ENCODE measurements at places on chromosomes 11 and 22.

- DNase-seq, result no peak
Observed at GRCh38 chr11:129766898-129767604, 48.6 kb upstream of the TMEM45B start.

- DNase-seq, result no peak
Observed at GRCh38 chr11:87443707-87444106, 406.0 kb downstream of the TMEM135 start.

DNA sequence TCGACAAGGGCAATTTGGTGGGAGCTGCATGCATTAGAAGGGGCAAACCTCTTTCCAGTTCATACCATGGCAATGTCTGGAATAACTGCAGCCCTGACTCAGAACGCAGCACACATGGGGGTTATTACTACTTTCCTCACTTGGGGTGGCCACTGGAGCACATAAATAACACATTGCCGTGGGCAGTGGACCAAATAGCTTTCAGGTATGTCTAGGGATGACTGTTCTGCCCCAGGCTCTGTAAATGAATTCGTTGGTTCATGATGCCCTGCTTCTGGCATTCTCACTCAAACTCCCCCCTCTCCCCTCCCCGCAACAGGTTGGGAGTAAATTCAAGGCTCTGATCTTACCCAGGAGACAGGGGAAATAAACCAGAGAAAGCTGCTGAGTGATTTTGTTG, 238.0 kb upstream of the PLET1 start:
- no peak for DNase-seq

- DNase-seq, result no peak
Observed at GRCh38 chr11:2459796-2460531, 15.2 kb downstream of the KCNQ1 start.

DNA sequence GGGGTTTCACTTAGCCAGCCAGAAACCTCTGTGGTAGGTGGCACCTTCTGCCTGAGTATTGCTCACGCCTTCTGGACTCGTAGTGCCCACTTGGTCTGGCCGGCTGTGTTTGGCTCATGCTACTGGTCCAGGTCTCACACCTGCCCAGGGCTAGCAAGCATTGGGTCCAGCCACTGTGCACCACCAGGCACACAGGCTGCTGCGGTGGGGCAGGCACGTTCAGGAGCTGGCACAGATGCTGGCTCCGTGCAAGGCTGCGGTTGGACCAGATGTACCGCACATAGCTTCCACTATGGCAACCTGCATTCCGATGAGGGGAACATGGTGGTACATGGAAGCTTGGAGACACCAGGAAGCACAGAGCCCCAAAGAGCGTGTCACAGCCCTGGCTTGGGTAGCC, 34.8 kb upstream of the EXPH5 start:
- no peak for DNase-seq

DNA sequence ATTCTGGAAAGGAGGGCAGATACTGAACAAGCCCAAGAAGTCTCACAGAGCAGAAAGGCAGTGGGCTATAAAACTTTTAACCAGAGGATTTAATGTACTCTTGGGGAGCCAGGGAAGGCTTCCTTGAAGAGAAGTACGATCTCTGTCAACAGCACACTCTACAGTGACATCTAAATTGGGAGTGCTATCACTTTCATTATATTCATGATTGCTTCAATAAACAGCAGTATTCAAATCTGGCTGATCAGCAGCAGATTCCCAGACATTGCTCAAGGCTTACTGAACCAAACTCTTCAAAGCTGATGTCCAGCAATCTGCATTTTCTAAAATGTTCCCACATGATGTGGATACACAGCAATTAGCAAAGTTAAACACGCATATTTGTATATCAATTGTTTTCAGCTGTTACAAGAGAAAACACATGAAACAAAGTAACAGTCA, 44.2 kb downstream of the SYTL2 start:
- DNase-seq, result no peak

GRCh38 chr11:94786264-94787126, 18.3 kb downstream of the AMOTL1 start:
- peak; percentile 4 for DNase-seq

DNA sequence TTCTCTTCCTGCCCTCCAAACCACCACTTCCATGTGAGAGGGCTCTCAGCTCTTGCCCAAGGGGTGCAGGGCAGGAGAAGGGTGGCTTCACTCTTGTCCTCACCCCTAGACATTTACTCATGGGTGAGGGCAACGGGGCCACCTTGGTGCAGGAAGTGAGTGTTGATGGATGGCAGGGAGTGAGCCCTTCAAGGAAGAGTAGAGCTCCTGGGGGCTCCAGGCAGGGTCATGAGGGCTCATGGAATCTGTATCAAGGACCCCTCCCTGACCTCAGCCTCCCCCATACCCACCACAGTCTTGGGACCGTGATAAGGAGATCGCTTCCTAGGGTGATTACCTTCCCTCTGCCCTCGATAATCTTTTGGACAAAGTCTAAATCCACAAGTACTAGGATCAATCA, 37.8 kb downstream of the TSPAN18 start:
- no peak for DNase-seq

- no peak for DNase-seq
Observed at GRCh38 chr11:3169255-3170043, 4.3 kb upstream of the OSBPL5 start.

DNA sequence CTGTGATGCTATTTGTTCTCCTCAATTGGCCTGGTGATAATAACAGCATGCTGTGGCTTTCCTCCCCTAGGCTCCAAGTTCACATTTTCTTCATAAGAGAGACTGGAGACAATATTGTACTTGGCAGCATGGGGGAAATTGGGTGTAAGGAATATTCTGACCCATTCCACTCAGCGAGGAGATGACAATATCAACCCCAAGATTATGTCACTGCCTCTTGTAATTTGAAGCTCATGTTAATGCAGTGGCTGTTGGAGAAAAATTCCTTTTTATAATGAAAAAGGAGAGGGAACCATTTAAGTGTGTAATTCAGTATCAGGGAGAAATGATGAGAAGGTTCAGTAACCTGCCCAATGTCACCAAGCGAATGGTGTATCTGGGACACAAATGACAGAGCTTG, 665.8 kb downstream of the NTM start:
- DNase-seq, result no peak

- DNase-seq, result no peak
Observed at GRCh38 chr11:46386005-46386578, 4.6 kb downstream of the MDK start.

- peak; percentile 31 for DNase-seq
Observed at GRCh38 chr11:88174709-88175568, at the start of gene RAB38. Gene RAB38, minus strand, starts transcription at chr11:88175443. Its CDS starts 59 bp downstream, at chr11:88175384.

DNA sequence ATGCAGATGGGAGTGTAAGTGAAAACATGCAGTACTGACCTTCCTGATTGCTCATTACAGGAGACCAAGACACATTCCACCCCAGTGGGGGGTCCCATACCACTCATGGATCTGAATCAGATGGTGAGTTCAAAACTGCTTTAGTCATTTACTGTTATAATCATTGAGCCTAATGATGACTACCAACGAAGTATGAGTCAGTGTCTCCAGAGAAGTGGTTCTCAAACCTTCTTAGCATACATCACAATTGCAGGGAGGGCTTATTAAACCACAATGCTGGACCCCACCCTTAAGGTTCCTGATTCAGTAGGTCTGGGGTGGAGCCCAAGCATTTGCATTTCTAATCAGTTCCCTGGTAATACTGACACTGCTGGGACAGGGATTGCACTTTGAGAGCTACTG, 75.8 kb downstream of the CD44 start:
- DNase-seq, result no peak

GRCh38 chr11:2361565-2361964, 15.5 kb upstream of the CD81 start:
- DNase-seq, result no peak

DNA sequence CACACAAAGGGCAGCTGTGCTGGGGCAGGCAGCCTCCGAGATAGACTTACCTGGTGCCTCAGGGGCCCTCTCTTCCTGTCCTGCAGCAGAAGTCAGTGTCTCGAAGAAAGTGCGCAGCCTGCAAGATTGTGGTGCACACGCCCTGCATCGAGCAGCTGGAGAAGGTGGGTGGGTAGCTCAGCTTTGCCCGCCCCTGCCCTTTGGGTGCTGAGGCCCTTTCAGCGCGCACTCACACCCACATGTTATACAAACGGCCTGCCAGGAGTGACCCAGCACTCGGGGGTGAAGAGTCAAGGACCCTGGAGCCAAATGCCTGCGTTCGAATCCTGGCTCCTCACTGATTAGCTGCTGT, 13.6 kb upstream of the MDK start:
- no peak for DNase-seq

GRCh38 chr11:88344869-88345268, 7.3 kb upstream of the CTSC start:
- DNase-seq, result no peak

GRCh38 chr11:118841469-118842242, 42.0 kb upstream of the CXCR5 start:
- no peak for DNase-seq

GRCh38 chr11:6627762-6628241, 8.6 kb upstream of the TPP1 start:
- no peak for DNase-seq

DNA sequence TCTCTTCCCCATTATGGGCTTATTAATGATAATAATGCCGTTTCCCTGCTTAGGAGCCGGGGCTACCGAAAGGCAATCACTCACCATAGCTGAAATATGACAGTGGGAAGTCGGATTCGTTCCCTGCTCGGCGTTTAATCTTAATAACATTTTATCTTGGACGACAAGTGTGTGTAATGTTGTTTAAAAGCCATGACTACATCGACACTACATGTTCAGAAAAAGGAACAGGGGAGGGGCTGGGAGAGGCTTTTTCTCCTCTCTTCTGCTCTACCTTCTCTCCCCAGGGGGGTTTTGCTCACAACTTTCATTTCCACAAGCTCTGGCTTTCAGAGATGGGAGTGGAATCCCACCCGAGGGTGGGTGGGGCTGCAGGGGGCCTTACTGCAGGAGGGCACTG, 105.5 kb downstream of the DSCAML1 start:
- DNase-seq, result no peak

DNA sequence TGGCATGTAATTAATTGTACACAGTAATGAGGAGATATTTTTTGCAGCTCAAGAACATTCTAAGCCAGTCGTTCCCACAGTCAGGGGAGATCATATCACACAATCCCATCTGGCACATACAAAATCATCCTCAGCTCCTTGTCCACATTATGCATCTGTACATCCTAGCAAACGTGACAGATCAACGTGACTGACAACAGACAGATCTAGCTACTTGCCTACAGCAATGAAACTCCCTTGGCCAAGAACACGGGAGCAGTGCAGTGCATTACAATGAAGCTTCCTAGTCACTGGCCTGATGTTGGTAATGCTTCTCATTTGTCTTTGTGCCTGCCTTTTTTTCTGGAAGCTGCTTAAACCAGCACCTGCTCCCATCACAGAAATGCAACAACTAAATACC, 24.5 kb upstream of the GUCY1A2 start:
- DNase-seq, result no peak

- no peak for DNase-seq
Observed at GRCh38 chr11:7546324-7546791, 32.6 kb downstream of the PPFIBP2 start.

- no peak for DNase-seq
Observed at GRCh38 chr11:72597721-72598120, 76.5 kb downstream of the PDE2A start.

GRCh38 chr22:49162841-49163240, 664.8 kb downstream of the BRD1 start:
- DNase-seq, result no peak

GRCh38 chr11:57787920-57788702, 26.5 kb downstream of the CTNND1 start:
- no peak for DNase-seq

DNA sequence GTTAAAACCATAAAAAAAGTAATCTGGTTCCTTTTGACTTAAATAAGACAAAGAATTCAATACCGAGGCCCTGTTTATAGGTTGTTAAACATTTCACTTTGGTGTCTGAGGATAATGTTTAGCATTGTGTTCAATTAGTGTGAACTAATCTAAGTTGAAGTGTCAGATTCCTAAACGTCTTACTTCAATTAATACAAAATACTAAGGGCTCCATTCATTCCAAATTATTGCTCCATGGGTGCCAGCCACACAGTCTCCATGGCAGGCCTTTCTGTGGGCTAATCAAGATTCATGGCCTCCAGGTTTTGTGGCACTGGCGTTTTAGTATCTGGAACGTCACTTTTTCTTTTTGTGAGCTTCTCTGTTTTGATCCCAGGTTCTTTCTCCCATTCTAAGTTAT, 89.4 kb downstream of the TMEM135 start:
- DNase-seq, result no peak

DNA sequence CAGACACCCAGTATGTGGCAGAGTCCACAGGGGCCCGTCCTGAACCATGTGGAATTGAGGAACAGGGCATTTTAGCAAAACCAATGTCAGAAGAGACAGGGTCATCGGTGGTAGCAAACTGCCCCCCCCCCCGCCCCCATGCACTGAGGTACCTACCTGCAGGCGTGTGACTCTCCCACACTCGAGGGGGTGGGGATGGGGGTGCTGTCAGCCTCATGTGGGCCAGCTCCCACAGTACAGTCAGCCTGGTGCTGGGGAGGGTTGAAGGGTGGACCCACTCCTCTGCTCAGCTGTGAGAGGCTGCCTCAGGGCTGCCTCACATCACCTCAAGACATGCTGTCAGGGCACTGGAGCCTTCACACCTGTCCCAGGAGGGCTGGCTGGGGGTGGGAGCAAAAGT, 10.7 kb upstream of the SUSD2 start:
- no peak for DNase-seq

DNA sequence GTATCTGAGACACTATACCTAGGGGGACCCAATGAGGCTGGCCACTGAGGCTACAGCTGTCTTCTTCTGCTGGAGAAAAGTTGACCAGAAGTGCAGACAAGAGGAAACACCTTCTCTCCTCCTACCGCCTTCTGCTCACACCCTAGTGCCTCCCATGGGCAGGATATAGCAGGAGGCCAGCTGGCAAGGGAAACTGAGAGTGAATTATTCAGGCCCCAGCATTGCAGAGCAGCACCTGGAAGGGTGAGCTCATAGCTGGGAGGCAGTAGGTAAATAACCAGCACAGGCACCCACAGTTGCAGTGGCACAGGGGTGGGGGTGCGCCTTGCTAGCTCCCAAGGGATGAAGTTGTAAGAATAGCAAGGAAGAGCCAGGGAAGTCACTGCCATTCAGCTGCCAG, 267.4 kb upstream of the NCAM1 start:
- no peak for DNase-seq

GRCh38 chr11:84857746-84858145, 769.4 kb downstream of the DLG2 start:
- no peak for DNase-seq

- DNase-seq, result peak; percentile 24
Observed at GRCh38 chr11:96037405-96037949, 113.6 kb upstream of the MTMR2 start.

Data from NCI-H774 (cell line).